ENCODE measurements at places on chromosomes 5 and 9. TPM values are rescaled to one million over a fixed set of nuclear protein-coding genes. Genes with fewer than 3 reads are reported as not detected.
A peak's percentile ranks its signal among the peaks of the same experiment; 100 is the strongest.

- peak; percentile 84 for DNase-seq
Observed at GRCh38 chr5:160539431-160539830, 117.8 kb downstream of the PTTG1 start.

IGFBPL1 gene
- 5.6 TPM for total RNA-seq

DNA sequence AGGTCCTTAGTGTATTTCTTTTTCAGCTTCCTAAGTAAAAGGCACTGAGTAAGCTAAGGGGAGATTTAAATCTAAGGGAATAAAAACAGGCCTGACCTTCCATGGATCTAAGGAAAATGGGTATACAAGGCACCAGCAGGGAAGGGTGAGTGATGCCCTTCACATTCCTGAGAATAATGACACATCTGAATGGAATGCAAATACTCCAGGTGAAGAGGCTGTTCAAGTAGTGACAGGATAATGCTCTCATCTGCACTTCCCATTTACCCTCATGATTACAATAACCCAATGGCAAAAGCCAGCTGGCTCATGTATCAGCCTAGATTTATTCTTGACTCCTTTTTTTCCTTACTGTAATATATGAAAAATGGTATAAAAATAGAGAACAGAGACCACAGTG, 216.2 kb upstream of the ACTBL2 start:
- peak; percentile 22 for DNase-seq

DNA sequence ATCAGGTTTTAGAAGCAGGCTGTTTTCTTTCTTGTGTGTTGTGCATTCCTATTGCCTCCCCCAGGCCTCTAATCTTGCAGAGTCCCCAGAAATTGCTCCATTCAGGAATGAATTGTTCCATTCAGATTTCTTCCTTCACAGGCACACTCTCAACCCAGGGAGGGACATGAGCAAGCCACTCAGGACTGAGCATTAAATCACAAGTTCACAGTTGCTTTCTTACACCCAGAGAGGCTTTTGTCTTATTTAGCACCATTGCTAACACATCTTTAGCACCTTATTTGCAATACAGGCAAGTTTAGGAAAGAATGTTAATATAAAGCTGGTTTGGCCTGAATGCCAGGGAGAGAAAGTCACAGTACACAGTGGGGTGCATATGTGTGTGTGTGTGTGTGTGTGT, 221.4 kb downstream of the RAB3C start:
- no peak for DNase-seq

DNA sequence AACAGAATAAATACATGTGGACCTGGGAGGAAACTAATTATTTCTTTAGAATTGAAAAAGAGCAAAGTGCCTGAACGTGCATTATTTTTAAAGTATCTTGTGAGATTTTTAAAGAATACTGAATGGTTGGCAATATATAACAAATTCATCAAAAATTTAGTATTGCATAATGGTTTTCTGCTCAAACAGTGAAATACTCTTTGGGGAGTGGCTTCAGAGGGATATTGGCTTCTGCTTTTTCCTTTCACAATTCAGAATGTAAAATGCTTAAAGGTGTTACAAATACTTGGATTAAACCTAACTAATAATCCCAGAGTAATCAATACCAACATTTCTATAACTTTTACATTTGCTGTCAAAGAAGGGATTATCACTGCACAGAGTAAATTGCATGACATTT, 379.3 kb upstream of the CHD1 start:
- DNase-seq, result no peak

- no peak for DNase-seq
Observed at GRCh38 chr9:4119778-4120554, 179.9 kb downstream of the GLIS3 start.

BSPRY gene
- not detected for total RNA-seq

SPINK7 gene
- total RNA-seq, result not detected

DNA sequence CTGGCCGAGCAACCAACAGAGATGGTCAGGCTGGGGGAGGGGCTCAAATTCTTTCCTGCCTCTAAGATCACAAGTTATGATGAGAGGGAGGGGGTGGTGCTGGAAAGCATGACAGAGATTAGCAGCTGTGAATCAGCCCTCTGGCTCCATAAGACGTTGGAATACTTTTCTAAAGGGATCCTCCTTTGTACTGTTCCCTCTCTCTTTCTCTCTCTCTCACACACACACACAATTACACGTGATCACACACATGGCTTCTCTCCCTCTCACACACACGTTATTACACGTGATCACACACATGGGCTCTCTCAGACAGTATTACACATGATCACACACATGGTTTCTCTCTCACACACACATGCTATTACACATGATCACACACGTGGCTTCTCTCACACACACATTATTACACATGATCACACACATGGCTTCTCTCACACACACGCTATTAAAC, at the start of gene SLC45A2:
Gene SLC45A2, minus strand, starts transcription at position 23 of the 454 bp plus-strand sequence. CDS start 110 bp downstream, outside the sequence.
- peak; percentile 40 for DNase-seq

NTRK2 gene
- 4.8 TPM for total RNA-seq
